ENCODE measurements at places on chromosomes 2 and 18.
A peak's percentile ranks its signal among the peaks of the same experiment; 100 is the strongest.

- no peak for DNase-seq
Measured at GRCh38 chr18:25734336-25734735, 356.1 kb downstream of the SS18 start.

DNA sequence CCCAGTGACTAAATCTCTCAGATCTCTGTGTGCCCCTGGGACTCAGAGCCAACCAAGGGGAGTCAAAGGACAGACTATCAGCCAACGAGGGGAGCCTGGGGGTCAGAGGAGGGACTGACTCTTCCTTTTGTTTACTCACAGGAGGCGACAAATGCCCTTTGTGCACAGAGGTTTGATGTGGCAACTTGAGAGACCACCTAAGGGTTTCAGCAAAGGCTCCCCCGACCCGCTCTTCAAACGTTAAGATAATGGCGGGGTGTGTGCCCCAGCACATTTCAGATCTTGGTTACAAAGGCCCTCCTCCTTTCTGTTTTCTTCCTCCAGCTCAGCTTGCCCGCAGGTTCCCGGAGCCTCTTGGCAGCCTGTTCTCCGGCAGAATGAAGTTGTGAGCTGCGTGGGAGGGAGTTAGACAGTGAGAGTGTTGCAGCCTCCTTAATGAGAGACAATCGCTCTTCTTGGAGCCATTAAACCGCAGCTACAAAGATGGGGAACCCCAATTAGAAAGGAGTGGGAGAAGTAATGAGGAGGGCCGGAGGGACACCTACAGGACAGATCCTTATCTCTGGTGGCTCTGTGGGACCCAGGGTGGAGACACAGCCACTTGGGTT lies 76.2 kb downstream of the KIAA2012 start:
- DNase-seq: no peak

- no peak for DNase-seq
Measured at GRCh38 chr18:80218341-80219227, 28.7 kb downstream of the PARD6G start.

DNA sequence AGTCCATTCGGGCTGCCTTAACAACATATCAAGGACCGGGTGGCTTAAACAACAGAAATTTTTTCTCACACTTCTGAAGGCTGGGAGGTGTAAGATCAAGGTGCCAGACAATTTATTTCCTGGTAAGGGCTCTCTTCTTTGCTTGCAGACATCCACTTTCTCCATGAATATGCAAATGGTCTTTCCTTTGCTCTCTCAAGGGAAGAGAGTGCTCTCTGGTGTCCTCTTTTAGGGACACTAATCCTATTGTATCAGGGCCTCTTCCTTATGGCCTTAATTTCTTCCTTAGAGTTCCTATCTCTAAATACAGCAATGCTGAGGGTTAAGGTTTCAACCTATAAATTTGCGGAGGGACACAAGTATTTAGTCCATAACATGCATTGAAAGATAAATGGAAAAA lies 770.8 kb downstream of the DSC3 start:
- DNase-seq: no peak

DNA sequence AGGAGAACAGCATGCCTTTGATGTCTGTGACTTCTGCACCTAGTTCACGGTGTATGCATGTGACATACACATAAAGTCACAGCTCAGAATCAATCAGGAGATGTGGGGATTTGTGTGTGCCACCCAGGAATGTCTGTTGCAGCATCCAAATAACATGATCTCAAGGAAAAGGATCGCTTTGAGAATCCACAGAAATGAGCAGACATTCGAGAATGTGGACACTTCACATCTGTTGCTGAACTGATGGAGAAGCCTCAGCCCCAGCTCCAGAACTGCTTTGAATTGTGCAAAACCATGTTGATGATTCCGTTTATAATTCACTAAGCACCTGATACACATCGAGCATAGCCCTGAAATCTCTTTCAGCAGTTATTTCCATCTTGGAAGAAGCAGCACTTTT lies 208.6 kb downstream of the CMPK2 start:
- DNase-seq: no peak

DNA sequence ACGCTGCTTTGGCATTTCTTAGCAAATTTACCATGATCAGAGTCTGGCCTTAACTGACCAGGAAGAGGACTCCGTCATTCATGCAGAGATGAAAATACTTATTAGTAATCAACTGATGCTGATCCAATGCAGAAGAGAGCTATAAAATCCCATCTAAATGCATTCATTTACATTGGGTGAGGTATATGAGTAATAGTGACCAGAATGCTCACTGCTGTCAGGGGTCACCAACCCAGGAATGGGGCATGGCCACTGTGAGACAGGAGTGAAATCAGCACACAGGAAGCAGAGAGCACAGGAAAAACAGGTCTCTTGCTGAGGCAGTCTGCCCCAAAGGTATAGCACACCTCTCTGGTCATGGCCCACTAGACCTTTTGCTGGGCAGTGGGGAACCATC lies 68.1 kb upstream of the TMEM247 start:
- DNase-seq: no peak

DNA sequence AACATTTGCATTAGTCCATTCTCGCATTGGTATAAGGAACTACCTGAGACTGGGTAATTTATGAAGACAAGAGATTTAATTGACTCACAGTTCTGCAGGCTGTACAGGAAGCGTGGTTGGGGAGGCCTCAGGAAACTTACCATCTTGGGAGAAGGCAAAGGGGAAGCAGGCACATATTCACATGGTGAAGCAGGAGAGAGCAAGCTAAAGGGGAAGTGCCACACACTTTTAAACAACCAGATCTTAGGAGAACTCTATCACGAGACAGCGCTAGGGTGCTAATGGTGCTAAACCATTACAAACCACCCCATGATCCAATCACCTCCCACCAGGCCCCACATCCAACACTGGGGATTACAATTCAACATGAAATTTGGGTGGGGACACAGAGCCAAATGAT lies 201.7 kb upstream of the MGAT5 start:
- DNase-seq: no peak

- no peak for DNase-seq
Measured at GRCh38 chr2:110114831-110115255, 779 bp downstream of the MALL start.

GRCh38 chr2:29789911-29790485 lies 131.4 kb downstream of the ALK start:
- DNase-seq: no peak

GRCh38 chr2:219521066-219521880 lies 7.0 kb downstream of the ASIC4 start:
- DNase-seq: peak; percentile 33

DNA sequence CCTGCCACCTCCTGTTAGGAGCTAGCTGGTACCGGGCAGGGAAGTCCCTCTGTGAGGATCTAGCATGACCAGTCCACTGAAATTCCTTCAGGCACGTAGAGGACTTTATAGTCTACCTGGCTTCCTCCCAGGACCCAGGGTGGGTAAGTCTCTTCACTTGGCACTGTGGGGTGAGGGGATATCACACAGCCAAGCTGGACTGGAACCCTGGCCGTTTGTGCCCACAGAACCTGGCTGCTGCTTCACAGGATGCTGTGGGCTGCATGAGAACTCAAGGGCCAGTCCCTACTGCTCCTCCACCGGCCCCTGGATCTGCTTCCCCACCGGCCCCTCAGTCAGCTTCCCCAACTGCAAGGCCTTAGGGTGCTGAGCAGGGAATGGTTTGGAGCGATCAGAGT lies 35.8 kb downstream of the HS1BP3 start:
- no peak for DNase-seq

DNA sequence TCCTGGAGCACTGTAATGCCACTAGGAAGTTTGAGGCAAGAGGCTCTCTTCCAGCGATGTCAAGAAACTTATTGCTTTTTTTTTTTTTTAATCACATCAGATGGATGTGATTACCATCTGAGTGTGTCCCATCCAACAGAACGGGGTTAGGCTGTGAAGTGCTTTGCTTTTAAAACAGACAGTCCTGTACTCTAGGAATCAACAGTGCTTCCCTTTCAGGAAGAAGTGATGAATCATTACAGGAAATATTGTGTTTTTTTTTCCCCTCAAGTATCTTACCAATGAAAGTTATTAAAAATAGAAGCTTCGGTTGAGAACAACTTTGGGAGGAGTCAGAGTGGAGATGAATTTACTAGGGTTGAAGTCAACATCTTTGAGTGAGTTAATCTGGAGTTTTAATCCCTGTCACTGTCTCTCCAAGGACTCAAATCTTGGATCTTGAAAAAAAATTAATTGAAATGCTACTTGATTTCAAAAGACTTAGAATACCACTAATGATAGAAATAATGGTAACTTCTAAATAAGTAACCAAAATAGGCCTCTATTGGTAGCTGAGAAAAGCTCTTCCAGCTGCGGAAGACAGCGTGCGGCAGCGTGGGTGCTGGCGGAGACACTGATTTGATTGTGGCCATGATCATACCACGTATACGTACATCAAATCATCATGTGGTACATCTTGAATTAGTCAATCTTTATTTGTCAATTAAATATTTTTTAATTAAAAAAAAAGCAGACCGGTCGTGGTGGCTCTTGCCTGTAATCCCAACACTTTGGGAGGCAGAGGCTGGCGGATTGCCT lies 45.5 kb downstream of the GATA6 start:
- DNase-seq: no peak

DNA sequence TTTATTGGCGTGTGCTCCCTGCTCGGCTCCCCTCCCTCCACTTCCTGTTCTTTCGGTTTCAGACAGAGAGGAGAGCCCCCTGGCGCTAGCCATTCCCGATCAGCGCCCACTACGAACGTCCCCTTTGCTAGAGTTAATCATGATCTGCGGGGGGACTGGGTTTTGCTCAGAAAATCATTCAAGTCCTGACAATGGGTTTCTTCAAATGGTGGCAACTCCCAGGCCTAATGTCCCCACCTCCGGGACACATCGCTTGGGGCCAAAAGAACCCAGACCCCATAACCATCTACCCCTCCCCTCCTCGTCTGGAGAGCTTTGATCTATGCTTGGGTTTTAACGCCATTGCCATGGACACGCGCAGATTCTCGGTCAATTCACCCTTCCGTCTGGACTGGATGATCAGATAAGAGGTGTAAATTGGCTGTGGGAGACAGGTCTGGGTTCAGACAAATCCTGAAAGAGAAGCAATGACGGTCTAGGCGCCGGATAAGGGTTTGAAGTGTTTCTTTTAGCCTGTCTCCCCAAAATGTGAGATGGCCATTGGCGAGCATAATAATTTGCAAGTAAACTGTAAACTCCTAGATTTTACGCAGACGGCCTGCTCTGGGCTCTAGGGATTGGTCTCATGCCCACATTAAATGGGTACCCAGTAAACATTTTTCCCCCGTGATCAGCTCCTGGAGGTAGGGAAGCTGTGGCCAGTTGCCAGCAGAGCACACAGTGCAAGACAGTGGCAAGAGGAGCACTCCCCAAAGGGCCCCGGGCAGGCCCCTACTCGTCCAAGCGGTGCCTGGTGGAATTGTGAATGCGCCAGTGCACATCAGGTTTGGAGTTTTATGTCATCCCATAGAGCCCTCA lies 4.7 kb downstream of the NRP2 start:
- no peak for DNase-seq

- no peak for DNase-seq
Measured at GRCh38 chr2:165273176-165273575, 34.0 kb downstream of the SCN2A start.

DNA sequence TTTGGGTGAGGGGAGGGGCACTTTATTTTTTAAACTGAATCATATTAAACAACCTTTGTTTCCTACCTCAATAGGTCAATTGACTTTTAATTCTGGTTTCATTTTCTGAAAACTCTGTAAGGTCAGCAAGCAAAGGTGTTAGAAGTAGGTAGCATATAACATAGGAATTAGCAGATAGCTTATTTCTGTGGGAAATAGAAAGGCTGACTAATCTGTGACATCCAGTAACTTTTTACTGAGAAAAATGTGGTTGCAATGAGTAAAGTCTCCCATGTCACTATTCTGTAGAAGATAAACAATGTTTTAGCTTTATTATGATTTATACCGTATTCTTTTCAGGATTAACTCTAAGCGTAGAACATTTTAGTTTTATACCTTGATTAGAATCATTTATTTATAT lies 240.4 kb downstream of the PLCL1 start:
- no peak for DNase-seq

GRCh38 chr18:23758281-23758680 lies 69.0 kb downstream of the LAMA3 start:
- no peak for DNase-seq

DNA sequence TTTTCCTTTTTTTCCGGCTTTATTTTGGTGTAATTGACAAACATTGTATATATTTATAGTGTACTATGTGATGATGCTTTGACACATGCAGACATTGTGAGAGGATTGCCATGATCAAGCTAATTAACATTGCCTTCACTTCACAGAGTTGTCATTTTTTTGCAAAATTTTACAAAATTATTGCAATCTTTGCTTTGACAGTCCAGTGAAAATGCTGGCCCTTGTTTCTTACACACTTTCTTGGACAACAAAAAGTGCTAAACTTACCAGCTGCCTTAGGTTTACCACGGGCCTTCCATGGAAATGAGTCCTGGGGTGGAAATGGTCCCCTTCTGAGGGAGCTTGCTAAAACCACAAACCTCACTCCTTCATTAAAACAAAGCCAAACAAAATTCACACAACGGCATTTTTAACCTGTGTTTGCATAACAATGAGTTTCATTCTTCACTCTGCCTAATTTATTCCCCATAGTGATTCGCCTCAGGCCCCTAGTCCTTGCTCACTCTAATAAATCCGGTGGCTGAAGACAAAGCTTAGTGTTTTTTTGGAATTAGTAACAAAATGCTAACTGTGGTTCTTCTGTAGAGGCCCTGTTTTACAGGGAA lies 32.2 kb downstream of the LINC00305 start:
- DNase-seq: no peak
